ENCODE measurements at places on chromosomes 4 and X.
A peak's percentile ranks its signal among the peaks of the same experiment; 100 is the strongest.

DNA sequence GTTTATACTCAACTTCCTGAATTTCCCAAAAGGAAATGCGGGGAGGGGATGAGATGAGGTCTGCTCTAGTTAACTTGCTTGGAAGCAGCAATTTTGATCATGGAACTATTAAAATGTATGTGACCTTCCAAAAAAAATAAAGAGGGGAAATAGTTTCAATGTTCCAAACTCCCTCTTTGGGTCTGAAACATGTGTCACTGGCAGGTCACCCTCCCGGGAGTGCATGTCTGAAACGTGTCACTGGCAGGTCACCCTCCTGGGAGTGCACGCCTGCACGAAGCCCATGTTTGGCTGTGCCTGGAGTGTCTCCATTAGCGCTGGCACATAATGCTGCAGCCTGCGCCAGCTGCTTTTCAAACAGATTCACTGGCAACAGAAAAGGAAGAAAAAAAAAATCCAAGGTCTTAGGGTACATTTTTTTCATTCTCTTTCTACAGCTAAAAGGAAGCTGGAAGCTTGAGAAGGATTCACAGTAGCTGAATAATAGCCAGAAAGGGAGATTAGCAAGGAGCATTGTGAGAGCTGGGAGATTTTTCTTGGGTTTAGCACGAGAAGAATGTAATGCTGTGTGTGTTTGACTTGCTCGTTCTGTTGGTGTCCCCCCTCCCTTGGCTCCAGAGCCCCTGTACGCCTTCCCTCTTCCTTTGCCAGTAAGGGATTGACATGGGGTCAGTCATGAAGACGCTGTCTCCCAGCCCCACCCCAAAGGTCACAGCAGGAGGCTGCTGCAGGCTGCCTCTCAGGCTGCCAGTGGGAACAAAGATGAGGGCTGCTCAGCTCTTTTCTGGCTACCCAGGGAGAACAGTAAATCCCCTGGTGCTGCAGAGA lies 39.2 kb upstream of the TLR3 start:
- DNase-seq = no peak

GRCh38 chrX:129842510-129843208 lies 1.0 kb downstream of the ZDHHC9 start:
- no peak for DNase-seq

- DNase-seq = peak; percentile 58
These were observed 25.9 kb downstream of the SMIM31 start for GRCh38 chr4:164779811-164780216.

GRCh38 chrX:10945498-10945897 lies 165.6 kb upstream of the HCCS start:
- DNase-seq = no peak

DNA sequence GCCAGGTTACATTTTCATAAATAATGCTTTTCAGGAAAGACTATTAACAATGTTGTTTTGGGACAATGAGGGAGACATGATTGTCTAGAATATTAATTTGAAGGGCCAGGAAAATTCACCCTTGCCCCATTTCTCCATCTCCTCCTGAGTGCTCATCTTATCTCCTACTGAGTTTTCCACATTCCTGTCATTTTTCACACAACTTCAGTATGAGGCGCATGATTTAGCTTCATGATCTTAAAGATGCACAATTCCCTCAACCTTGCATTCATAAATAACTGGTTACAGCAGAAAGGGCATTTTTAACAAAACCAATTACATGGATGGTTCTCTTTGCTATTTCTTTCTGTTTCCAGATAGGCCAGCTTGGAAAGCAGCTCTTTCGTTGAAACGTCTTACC lies 1699.2 kb upstream of the IGFBP7 start:
- no peak for DNase-seq

DNA sequence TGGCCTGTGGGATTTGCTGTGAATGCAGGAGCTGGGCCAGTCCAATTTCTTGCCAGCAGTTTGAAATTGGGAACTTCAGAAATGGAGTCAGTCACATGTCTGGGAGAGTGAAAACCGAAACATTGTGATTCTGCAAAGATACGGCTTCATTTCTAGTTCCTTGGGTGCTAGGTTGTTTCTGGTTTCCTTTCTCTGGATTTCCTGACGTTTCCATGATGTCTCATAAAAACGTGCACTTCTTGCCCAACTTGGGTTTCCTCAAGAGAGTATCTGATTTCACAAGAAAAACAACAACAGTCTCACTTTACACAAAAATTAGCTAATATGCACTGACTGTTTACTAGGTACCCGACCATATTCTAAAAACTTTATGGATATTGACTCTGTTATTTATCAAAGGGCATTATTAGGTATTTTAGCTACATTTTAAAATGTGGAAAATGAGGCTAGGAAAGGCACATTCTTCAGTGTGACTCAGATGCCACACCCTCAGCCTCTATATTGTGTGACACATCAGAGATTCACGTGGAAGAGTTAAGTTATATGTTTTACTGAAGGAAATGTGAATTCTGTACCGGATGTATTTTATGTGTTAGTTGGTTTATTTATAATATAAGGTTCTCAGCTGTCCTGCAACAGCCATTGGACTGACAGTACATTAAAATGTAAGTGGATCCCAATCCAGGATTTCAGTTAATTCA lies 225.0 kb upstream of the PUDP start:
- no peak for DNase-seq

DNA sequence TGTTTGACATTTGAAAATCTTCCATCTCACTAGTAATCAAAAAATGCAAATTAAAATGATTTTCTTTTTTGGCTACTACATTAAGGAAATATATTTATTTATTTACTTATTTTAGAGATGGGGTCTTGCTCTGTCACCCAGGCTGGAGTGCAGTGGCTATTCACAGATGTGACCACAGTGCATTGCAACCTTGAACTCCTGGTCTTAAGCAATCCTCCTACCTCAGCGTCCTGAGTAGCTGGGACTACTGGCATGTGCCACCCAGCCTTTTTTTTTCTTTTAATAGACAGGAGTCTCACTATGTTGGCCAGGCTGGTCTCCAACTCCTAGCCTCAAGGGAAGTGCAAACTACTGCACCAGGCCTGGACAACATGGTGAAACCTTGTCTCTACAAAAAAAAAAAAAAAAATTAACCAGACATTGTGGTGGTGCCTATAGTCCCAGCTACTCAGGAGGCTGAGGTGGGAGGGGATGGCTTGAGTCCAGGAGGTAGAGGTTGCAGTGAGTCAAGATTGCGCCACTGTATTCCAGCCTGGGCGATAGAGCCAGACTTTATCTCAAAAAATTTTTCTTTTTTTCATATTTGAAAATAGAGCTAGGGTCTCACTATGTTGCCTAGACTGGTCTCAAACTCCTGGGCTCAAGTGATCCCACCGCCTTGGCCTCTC lies 4.4 kb upstream of the SMIM14 start:
- DNase-seq = no peak

DNA sequence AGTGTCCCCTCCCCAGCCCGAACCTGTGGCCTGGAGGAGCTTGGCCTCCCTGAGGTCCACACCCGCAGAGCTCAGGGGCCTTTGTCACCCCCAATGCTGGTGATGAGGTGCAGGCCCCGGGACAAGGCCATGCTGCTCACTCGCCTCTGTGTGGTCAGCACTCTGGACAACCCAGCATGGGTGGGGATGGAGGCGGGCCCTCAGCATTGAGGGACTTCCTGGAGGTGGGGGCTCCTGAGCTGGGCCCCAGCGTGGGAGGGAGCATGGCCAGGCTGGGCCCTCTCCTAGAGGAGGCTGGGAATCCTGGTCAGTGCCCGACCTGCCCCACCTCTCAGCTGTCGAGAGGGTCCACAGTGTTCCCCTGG lies 30.6 kb downstream of the TACC3 start:
- no peak for DNase-seq

- no peak for DNase-seq
These were observed 95.0 kb upstream of the UBQLN2 start for GRCh38 chrX:56468441-56468840.

DNA sequence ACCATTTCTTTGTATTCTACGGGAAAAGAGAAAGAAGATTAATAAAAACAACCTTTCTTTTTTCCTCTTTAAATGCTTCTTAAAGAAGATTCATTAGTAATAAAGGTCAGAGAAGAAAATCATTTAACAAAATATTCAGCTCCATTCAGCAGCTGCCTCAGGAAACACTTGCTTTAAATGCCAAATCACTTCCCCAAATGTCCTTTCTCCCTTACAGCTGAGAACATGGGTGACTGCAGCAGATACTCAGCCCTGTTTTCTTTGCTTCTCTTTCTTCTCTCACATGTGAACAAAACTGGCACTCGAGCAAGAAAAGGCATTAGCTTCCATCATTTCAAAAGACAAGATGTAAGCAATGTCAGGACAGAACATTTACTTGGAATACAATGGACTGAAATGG lies 120.2 kb downstream of the INPP4B start:
- no peak for DNase-seq
